Stimulated activated CD4-positive, alpha-beta T cell treated with anti-CD3 and anti-CD28 coated beads, Interleukin-1b, Interleukin-23, amount 100 ng/mL, for 1 hour (primary cell): ENCODE measurements at places on chromosomes 5 and 9.

DNA sequence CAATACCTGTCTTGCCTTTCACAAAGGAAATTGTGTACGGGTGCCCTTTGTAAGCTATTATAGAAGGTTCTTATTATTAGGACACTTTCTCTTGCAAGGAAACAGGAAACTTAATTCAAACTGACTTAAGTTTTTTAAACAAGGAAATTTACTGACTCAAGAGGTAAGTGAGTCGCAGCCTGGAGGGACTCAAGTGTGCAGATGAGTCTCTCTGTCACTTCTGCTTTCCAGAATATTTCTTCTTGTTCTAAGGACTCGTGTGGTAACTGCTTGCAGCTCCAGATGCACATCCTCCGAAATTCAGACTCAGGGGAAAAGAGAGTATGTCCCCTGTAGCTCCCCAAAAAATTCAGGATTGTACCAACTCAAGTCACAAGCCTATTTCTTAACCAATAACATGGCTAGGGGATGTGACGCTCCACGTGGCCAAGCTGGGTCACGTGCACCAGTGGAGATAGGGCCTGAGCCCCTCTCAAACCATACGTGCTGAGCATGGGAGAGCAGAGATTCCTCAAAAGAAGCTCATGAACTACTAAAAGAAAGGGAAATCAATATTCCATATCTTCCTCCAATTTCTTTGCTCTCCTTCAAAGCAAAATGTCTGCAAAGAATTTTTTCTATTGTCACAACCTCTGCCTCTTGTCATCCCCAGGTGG is 49.2 kb upstream of the ERCC6L2 start:
- no peak for DNase-seq

- no peak for DNase-seq
Observed at GRCh38 chr5:115770466-115770865, 46.0 kb downstream of the CDO1 start.

DNA sequence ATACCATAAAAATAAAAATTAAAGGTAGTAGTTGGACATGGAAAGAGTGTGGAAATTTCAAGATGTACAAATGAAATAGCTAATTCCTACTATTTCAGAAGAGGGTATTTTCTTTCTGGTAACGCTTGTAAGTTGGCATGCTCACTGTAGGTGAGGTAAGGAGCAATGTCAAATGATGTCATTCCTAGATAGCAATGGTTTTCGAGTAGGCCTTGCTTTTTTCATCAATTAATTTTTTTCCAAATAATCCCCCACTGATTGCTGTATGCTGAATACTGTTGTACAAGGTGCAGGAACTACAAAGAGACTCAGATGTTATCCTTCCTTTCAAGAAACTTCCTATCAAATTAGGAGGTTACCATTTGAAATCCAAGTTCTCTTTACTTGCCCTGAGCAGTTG is 928 bp upstream of the SELENOP start:
- DNase-seq: no peak

DNA sequence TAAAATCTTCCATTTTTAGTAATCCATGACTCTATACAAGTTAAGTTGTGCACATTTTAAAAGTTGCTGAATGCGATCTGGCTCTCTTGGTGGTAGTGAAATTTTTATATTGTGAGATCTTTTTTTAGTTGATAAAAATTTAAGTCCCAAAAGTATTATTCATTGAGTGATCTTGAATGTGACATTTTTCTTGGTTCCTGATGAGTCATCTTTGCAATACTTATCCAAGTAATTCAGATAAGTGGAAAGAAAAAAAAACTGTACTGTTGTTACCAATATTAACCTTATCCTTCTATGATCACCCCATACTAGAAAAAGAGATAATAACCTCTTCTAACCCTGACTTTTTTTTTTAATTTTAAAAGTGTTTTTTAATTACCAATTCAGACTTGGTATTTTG is 601.3 kb downstream of the PSAT1 start:
- DNase-seq: no peak

DNA sequence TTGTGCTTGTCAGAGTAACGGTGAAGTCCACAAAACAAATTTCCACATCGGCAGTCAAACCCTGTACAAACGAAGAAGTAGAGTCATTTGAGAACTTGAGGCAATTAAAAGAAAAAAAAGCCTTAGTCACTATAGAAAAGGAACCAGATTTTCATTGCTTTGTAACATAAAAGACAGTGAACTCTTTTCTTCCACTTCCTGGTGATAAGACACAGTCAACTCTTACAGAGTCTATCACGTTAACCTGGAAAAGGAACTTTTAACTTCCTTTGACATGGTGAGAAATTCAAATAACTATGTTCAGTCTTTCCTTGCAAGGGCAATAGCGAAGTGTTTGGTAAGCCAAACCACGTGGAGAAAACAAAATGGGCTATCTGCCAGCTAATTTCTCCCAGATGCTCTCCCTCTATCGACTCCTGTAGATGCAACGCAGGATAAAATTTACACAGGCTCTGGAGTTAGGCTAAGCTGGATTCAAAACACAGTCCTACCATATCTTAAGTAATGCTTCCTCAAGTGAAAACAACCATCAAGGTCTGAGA is 8.9 kb downstream of the ZFAND5 start:
- DNase-seq: no peak

- DNase-seq: no peak
Observed at GRCh38 chr9:26650325-26650724, 242.3 kb downstream of the CAAP1 start.
